CD4-positive, alpha-beta T cell (primary cell): ENCODE measurements at places on chromosomes 13 and 19. TPM values are rescaled to one million over a fixed set of nuclear protein-coding genes. Genes with fewer than 3 reads are reported as not detected.

- H3K27ac ChIP-seq, result no peak overlapping the region
- peaks cover 34% of the 10 kb centered on the region for H3K36me3 ChIP-seq
- no peak overlapping the region for H3K4me3 ChIP-seq
- no peaks in the 10 kb centered on the region for H3K27me3 ChIP-seq
- peaks cover 26% of the 10 kb centered on the region for H3K4me1 ChIP-seq
- DNase-seq, result no peak
Measured at GRCh38 chr13:98447881-98448641, 128.8 kb downstream of the STK24 start.

DNA sequence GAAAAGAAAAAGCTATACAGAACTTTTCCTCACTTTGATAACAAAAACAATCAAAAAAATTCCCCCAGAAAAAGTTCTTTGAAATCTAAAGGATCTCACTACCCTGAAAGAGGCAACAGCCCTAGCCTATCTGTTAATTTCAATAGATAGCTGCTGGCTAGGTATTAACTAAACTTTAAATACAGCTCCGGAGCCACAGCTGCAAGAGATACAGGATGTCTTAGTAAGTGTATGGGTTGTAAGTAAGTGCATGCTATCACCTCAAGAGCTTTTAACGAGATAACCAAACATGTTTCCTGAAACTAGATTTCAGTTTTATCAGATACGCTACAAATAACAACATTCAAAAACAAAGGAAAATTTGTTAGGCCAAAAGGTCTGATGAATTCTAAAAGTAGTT, 148.4 kb downstream of the KLF12 start:
- H3K4me1 ChIP-seq, result peaks cover 33% of the 10 kb centered on the region
- H3K36me3 ChIP-seq, result peaks cover 19% of the 10 kb centered on the region
- H3K27me3 ChIP-seq, result no peaks in the 10 kb centered on the region

DNA sequence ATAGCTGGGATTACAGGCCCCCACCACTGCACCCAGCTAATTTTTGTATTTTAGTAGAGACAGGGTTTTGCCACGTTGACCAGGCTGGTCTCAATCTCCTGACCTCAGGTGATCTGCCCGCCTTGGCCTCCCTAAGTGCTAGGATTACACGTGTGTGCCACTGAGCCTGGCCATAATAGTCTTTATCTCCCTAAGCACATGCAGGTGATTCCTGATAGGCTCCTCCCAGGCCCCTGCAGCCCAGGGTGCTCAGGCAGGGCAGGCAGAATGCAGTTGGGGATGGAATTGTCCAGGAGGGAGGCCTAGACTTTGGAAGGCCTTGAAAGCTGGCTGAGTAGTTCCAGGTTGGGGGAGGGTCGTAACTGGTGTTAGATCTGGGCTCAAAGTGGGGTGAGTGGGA, 8.5 kb downstream of the ZNF526 start:
- H3K4me3 ChIP-seq, result no peak overlapping the region
- H3K27ac ChIP-seq, result no peak overlapping the region
- H3K36me3 ChIP-seq, result peaks cover 82% of the 10 kb centered on the region
- H3K4me1 ChIP-seq, result peaks cover 16% of the 10 kb centered on the region

- H3K4me3 ChIP-seq, result no peak overlapping the region
- no peaks in the 10 kb centered on the region for H3K36me3 ChIP-seq
- H3K27ac ChIP-seq, result no peak overlapping the region
- H3K27me3 ChIP-seq, result peaks cover 33% of the 10 kb centered on the region
Measured at GRCh38 chr13:27001705-27002104, 169.9 kb downstream of the USP12 start.

ZNF90 gene
- 2.9 TPM for total RNA-seq

- no peaks in the 10 kb centered on the region for H3K27me3 ChIP-seq
- no peaks in the 10 kb centered on the region for H3K36me3 ChIP-seq
- no peaks in the 10 kb centered on the region for H3K4me1 ChIP-seq
- H3K4me3 ChIP-seq, result no peak overlapping the region
- no peak overlapping the region for H3K27ac ChIP-seq
Measured at GRCh38 chr13:32021785-32022184, 9.8 kb upstream of the FRY start.
